CD4-positive, CD25-positive, alpha-beta regulatory T cell (primary cell): ENCODE measurements at places on chromosomes 2 and 18. TPM values are rescaled to one million over a fixed set of nuclear protein-coding genes. Genes with fewer than 3 reads are reported as not detected.

The RFTN2 gene
- not detected for total RNA-seq

The ZNF396 gene
- total RNA-seq, result not detected

The APCDD1 gene
- not detected for total RNA-seq

The LONRF2 gene
- 0.42 TPM for total RNA-seq

GRCh38 chr2:99918389-99918788, 224.0 kb downstream of the AFF3 start:
- H3K36me3 ChIP-seq, result no peaks in the 10 kb centered on the region
- H3K27ac ChIP-seq, result no peak overlapping the region
- no peaks in the 10 kb centered on the region for H3K27me3 ChIP-seq
- no peak overlapping the region for H3K4me3 ChIP-seq
- no peak for DNase-seq

- H3K4me1 ChIP-seq, result no peaks in the 10 kb centered on the region
- H3K27me3 ChIP-seq, result peaks cover 2% of the 10 kb centered on the region
- no peak overlapping the region for H3K4me3 ChIP-seq
- no peaks in the 10 kb centered on the region for H3K36me3 ChIP-seq
- DNase-seq, result no peak
Observed at GRCh38 chr18:61797696-61798590, 94.9 kb downstream of the RNF152 start.

GRCh38 chr2:63840081-63840784, 1.5 kb upstream of the UGP2 start:
- peak overlapping the region; percentile 89 for H3K27ac ChIP-seq
- no peaks in the 10 kb centered on the region for H3K27me3 ChIP-seq
- H3K4me1 ChIP-seq, result peaks cover 39% of the 10 kb centered on the region
- DNase-seq, result no peak
- H3K4me3 ChIP-seq, result peak overlapping the region; percentile 94

- H3K36me3 ChIP-seq, result no peaks in the 10 kb centered on the region
- H3K27ac ChIP-seq, result no peak overlapping the region
- H3K4me1 ChIP-seq, result no peaks in the 10 kb centered on the region
Observed at GRCh38 chr18:26706911-26707351, 158.6 kb downstream of the AQP4 start.

DNA sequence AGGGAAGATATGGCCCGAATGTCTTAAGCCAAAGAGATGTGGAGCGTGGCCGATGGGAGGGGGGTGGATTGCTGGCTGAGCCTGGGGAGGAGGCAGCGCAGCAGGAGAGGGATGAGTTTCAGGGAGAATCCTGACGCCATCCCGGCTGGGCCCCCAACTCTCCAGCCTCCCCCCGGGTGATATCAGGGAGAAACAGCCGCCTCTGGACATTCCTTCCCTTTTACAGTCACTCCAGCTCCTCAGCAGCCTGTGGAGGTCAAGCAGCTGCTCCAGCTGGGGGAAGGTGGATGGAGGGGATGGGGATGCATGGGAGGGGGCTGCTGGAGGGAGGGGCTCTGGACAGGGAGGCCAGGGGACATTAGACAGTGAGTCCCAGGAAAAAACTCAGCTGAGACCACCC, 9.5 kb upstream of the DES start:
- H3K27ac ChIP-seq, result no peak overlapping the region
- no peak overlapping the region for H3K4me3 ChIP-seq
- peaks cover 2% of the 10 kb centered on the region for H3K27me3 ChIP-seq

DNA sequence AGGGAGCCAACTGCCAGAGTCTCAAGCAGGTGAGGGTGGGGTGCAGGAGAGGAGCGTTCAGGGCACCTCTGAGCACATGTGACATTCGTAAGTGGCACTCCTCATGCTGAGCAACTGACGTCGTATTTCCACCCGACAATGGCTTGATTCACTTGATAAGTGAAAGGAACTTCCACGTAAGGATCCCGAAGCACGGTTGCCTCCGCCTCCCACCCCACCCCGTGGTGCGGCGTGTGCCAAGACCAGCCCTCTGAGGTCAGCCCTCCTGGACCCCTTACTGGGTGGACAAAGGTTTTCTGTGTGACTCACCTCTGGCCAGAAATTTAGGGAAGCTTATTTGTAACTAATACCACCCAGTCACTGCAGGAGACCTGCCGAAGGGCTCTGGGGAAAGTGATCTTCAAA, 59.9 kb downstream of the AGAP1 start:
- H3K27ac ChIP-seq, result no peak overlapping the region
- H3K4me3 ChIP-seq, result no peak overlapping the region
- no peaks in the 10 kb centered on the region for H3K4me1 ChIP-seq

DNA sequence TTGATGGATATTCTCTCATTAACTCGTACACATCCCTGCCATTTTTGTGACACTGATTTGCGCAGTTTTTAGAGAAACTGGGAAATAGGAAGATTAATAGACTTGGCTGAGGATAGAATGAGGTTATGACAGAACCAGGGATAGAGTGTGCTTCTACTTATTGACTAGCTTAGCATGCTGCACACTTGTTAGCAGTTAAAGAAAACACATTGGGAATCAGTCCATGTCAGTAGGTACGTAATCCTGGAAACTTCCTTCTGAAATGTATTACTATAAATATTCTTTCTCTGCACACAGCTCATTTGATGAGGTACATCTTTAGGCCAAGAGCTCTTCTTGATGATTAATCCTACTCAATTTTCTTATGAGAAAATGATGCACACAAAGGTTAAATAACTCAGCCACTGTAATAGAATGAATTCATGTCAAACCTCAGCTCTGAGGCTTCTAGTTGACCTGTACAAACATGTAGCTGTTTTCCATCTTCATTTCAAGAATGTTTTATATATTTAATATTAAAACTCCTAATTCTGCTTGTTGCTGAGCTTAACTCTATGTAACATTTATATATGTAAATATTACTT, 12.3 kb upstream of the CPS1 start:
- no peaks in the 10 kb centered on the region for H3K27me3 ChIP-seq
- DNase-seq, result no peak
- no peak overlapping the region for H3K27ac ChIP-seq
- H3K4me1 ChIP-seq, result no peaks in the 10 kb centered on the region

DNA sequence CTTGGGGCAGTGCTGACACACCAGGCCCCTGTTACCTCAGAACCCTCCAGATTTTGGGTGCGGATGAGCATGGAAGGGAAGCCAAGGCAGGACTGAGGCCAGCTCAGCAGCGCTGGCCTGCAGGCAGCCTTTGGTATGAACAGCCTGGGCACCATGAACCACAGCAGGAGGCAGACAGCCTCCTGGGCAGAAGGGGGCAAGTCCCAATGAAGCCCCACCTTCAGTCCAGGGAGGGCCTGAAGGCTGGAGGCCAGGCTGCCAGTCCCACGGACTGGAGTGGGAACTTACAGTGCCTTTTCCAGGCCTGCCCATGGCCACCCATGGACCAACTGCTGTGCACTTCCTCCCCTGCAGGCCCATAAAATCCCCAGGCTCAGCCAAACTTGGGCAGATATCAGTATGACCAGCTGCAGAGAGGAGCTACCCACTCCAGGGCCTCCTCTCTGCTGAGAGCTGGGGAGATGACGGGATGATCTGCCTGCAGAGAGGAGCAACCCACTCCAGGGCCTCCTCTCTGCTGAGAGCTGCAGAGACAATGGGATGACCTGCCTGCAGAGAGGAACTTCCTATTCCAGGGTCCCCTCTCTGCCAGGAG, 74.7 kb downstream of the NEURL3 start:
- H3K4me1 ChIP-seq, result no peaks in the 10 kb centered on the region
- DNase-seq, result no peak
- H3K36me3 ChIP-seq, result no peaks in the 10 kb centered on the region
- no peak overlapping the region for H3K4me3 ChIP-seq
- H3K27me3 ChIP-seq, result peaks cover 17% of the 10 kb centered on the region

- no peaks in the 10 kb centered on the region for H3K4me1 ChIP-seq
- DNase-seq, result no peak
- no peak overlapping the region for H3K27ac ChIP-seq
- no peaks in the 10 kb centered on the region for H3K36me3 ChIP-seq
Observed at GRCh38 chr18:72208920-72209676, 335.0 kb downstream of the CBLN2 start.
